Urinary bladder (tissue), 4 donors: ENCODE measurements at places on chromosomes 7 and 10. TPM values are rescaled to one million over a fixed set of nuclear protein-coding genes. Genes with fewer than 3 reads are reported as not detected.

- DNase-seq = no peak
These were observed 20.5 kb upstream of the PLPP4 start for GRCh38 chr10:120436439-120437112.

GRCh38 chr10:54402576-54402975, 398.5 kb downstream of the PCDH15 start:
- DNase-seq = no peak

DNA sequence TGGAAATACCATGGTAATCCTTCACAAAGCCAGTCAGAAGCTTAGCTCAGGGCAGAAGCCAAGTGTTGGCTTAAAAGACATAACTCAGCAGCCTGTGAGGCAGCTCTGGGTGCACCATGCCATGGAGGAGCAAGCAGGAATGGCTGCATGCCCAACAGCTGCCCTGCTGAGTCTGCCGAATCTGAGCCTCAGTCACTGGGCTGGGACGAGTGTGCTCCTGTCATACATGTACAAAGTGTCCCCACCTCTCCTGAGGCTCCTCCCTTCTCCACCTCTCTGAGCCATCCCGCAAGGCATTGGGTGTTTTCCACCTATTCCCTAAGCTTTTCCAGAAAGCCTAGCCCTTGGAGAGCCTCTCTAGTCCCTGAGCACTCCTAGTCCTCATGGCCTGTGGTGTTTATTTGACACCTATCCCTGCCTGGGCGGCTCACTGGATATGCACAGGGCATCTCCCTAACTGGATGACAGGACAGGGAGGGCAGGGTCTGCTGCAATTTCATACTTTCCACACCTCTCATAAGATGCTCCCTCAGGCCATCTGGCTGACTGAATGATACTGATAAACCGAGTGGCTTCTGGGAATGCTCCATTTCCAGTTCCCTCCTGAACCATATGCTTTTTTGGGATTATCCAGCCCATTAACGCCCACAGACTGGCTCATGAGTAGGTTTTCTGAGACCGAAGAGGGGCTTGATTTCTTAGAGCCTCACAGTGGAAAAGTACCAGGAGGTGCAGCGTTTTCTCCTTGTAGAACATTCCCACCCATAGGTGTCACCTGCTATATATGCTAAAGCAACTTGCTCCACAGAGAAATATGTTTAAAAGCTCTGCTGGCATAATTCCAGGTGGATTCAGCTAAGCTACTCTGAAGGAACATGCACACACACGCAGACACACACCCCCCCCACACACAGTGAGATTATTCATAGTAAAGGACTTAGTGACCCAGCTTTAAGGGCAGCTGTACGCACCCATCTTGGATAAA, 199.3 kb downstream of the SNX10 start:
- DNase-seq = peak; percentile 86

DNA sequence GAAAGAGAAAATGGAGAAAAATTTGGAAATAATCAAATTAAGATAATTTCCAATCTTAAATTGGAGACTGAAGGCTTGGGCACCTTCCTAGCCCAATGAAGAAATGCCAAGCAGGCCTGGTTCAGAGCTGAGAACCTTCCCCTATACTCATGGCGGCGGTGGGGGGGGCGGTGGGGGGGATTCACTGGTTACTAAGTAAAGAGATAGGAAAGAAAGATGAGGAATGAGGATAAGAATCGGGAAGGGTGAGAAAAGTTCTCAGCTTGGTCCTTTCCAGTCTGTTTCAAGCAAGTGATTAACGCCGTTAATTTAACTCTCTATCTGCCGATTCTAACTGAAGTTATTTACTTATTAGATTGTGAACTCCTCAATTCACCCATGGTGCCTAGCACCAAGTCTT, 41.5 kb downstream of the DPY19L1 start:
- no peak for DNase-seq

DNA sequence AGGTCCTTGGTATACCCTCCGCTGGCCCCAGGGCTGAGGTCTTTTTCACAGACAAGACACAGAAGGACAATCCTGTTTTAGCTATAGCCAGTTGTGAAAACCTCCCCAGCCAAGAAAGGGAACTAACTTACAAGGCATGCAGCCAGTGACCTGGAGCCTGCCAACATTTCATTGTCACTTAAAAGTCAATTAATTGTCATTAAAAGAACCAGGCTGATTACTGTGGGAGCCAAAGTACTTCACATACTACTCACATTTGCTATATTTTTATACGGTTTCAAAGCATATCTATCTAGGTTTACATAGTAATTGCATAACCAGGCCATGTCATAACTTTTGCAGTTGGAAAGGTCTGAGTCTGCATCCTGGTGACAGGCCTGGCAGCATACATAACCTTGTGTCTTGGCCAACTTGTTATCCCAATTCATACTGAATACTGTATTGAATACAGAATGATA, 31.1 kb downstream of the NRBF2 start:
- no peak for DNase-seq

- no peak for DNase-seq
These were observed 2.0 kb downstream of the SAMD9 start for GRCh38 chr7:93115796-93116195.

GRCh38 chr7:18338910-18339523, 156.5 kb upstream of the HDAC9 start:
- DNase-seq = no peak

DNA sequence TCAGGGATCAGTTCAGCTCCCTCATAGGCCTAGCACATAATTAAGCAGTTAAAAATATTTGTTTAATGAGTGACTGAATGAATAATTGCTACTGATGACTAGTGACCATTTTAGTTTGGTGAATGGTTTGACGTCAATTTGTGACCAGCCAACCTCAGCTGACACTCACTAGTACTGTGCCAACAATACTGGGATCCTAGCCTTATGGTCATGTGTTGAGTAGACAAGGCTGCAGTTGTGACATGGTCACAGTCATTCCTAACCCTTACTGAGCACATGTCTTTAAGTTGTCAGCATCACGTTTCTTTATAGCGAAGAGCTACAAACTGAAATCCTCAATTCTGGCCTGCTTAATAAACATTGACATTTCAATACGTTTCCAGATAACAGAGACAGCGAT, 86.9 kb upstream of the SLC26A5 start:
- no peak for DNase-seq

GRCh38 chr7:149787428-149788299, 14.3 kb upstream of the ZNF467 start:
- DNase-seq = no peak

DNA sequence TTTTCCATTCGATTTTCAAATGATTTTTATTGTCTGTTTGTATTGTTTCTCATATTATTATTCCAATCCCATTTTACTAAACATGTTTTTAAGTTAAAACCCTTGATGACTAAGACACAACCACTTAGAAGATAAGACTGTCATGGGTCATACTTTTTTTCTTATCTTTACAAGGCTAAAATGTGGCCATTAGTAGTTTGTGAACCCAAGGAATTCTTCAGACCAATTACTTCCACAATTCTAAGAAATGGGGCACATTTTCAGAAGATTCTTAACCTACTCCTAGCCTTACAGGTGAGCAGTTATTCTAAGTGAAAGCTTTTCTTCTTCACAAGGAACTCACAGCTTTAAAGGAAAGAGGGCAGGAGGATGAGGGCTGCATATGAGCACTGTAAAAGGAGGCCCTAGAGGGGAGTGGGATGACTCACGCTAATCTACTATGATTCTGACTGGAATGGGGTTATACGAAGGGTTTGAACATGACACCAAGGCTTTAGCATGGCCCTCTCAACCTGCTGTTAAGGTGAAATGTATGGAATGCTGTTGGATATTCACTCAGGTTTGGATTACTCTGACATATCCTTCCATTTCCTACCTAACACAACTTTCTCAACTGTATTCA, 81.0 kb downstream of the SORCS1 start:
- no peak for DNase-seq

DNA sequence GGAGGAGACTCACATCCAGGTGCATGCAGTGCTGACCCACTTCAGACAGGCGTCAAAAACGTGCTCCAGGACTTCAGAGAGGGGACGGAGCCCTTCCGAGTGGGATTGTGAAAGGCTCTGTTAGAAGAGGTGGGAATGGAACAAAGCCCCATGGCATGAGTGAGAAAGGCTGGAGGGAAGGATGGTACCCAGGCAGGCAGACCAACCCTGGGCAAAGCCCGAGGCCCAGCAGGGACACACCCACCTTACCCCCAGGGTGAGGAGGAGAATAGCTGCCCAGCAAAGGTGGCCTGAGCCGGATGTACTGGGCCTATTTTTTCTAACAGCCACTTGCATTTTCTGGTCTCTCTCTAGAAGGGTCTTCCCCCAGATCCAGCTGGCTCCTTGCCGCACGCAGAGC, 14.8 kb downstream of the CHAT start:
- no peak for DNase-seq

Gene SHH
- 13.8 TPM for total RNA-seq

Gene FOXI2
- total RNA-seq = not detected

Gene CCAR1
- total RNA-seq = 57.1 TPM

Gene SPDYE8
- total RNA-seq = not detected
